ENCODE measurements at places on chromosomes 5 and 9.

DNA sequence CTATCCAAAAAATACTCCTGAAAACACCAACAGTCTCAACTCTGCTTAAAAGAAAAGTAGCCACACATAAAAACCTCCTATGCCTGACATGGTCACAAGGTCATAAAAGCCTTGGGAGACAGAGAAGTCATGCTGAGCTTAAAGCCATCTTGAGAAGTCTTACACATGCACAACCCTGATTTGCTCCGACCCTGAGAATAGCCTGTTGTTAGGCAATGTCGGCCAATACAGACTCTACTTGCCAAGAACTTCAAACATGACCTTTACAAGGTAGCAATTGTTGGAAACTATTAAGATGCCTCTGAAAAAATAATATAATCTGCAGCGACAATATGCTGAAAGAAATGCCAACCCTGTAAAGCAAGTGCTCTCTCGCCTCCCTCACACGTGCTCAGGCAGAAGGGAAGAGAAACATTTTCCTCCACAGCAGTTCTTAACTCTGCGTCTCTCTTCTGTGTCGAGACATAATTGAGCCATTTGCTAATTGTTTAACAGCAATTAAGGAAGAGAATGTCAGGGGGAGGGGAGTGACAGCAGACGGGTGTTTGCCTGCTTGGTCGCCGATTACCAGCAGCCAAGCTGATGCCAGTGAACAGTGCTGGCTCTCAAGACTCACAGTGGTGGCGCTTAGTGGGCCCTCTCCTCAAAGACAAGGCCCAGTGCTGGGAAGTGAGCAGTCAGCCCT lies 393.6 kb downstream of the SPOCK1 start:
- no peak for DNase-seq

DNA sequence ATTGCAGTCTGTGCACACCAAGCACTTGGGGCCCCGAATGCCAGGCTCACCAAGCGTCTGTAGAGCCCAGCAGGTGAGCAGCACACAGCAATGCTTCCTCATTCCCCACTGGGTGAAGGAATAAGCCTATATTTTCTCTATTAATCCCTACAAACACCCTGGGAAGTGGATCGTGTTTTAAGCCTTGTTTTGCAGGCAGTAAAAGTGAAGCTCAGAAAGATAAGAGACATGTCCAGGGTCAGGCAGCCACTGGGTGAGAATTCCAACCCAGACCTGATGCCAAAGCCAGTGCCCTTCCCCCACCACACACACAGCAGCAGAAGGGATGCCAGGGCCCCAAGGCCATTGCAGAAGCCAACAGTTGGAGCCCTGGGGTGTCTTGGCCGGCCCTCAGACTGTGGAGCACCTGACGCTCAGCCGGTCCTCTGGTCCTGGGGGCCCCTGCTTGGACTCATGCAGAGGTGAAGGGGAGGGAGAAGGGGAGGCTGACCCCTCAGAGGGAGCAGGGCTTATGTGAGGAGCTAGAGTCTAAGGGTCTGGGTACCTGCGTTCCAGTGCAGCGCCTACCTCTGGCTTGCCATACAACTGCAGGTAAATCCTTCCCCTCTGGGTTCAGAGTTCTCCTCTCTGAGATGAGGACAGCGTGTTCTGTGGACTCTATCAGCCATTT lies 26.3 kb upstream of the SYNPO start:
- DNase-seq, result no peak

DNA sequence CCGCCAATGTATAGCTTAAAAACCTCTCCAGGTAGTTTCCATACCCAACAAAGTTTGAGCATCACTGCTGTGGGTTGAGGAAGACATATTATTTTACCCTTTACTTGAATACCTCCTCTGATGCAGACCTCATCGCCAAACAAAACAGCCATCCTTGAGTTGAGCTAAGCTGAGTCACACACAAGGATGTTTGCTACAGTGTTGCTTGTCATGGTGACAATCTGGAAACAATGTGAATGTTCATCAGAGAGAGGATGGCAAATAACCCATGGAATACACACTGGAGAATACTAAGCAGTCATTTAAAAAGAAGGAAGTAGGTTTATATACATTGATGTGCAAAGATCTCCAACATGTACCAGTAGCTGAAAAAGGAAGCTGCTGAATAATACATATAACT lies 41.1 kb upstream of the TCF7 start:
- DNase-seq, result no peak

DNA sequence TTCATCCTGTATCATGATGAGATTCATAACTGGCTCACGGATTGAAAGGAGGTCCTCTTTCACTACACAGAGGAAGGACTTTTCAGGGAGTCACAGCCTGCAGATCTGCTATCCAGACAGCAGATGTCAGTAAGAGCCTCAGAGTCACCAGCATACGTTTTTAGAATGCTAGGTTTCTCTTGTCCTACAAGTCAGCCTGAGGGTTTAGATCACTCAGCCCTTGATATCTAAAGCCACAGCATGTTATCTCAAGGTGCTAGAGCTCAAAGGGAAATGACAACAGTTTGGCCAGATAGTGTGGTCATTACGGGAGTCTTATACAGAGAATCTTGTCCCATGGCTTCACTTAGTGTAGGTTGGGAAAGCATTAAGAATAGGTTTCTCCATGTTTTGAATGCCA lies 30.9 kb upstream of the SLC46A2 start:
- peak; percentile 36 for DNase-seq

DNA sequence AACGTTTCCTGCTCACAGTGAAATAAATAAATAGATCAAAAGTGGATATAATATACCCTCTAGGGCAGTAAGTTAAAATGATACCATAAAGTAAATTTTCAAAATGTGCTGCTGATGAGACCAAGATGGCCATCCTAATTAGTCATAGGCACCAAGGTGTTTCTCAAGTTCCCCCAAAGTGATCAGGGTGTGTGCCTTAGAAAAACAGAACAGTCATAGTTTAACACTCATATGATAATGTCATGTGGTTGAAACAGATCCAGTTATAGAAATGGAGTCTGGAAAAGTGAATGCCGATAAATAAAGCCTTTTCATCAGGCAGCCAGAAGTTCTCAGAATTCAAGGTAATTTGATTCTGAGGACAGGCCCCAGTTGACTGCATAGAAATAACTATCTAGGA lies 161.5 kb upstream of the CDKN2B start:
- DNase-seq, result no peak

GRCh38 chr9:93057703-93058354 lies 672 bp upstream of the SUSD3 start:
- no peak for DNase-seq

DNA sequence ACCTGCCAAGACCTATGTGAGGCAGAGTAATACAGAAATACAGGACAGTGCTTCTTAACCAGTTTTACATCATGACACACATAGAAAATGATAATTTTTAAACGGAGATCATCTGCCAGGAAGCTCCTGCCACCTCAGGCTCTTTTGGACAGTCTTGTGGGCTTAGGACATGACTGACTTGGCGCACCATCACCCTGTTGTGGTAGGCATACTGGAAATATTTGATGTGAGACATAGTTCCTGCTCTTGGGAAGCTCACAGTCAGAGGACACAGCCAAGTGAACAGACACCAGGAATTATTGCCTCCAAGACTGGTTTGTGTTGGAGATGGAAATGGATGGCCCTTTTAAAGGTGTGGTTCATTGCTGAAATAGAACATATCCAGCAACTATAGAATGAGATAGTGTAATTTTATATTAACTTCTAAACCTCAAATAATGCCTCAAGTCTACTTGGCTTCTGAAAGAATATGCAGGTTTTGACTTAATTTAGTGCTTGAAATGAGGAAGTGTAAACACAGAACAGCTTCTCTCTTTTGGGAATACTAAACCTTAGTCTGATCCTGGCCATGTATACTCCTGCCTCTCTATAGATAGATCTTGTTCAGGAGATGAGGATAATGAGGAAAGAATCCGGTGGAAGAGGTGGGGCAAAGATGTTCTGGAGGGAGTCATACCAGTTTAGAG lies 19.7 kb downstream of the CPEB4 start:
- no peak for DNase-seq

DNA sequence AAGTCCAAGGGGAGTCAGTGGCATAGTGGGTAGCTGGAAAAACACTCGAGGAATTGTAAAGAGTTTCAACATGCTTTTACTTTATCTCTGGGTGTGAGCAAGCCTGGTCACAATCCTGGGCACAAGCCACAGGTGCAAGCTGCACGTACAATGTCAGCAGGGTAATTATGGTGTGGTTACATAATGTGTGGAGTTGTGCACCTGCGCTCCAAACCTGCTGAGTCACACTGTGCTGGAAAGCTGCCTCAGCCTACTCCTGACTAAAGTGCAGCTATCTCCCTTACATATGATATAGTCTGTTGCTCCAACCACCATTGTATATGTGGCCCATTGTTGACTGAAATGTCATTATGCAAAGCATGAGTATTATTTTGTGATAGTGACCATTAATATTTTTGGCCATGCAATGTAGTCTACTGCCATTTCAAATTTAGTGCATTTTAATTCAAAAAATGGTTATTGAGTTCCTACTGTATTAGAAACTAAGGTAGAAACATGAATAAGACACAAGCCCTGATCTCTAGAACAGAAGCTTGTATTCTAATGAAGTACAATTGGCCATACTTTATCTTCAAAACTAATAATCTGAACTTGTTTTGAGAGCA lies 160.9 kb upstream of the SLC30A5 start:
- DNase-seq, result no peak

DNA sequence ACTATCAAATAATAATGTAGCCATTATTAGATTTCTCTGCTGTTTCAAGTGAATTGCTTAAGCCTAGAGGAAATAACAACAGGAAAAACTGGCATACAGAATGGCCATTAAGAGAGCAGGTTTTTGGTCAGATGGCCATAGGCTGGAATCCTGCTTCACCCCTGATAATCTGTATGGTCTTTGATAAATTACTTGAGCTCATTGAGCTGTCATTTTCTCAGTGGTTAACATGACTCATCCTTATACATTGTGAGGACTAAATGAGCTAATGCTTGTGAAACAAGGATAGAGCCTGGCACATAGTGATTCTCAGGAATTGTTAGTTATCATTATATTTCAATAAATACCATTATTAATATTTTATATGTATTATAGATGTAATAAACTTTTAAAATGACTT lies 516.5 kb downstream of the KIF4B start:
- peak; percentile 40 for DNase-seq

DNA sequence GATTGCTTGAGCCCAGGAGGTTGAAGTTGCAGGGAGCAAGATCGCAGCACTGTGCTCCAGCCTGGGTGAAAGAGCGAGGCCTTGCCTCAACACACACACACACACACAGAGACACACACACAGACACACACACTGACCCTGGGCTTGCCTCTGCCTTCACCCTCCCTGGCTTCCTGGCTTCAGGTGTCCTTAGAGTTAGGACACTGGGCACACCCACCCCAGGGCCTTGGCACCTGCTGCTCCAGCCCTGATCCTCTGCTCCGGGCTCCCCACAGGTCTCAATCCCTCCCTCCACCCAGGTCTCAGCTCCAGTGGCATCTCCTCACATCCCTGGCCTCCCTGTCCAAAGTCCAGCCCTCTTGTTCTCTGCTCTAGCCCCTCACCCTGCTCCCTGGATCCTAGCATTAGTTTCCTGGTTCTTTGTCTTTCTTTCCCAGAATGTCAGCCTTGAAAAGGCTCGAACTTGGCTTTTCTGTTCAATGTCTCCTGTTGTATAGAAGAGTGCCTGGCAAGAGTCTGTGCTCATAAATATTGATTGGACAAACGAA lies 212.9 kb downstream of the C9orf50 start:
- no peak for DNase-seq

DNA sequence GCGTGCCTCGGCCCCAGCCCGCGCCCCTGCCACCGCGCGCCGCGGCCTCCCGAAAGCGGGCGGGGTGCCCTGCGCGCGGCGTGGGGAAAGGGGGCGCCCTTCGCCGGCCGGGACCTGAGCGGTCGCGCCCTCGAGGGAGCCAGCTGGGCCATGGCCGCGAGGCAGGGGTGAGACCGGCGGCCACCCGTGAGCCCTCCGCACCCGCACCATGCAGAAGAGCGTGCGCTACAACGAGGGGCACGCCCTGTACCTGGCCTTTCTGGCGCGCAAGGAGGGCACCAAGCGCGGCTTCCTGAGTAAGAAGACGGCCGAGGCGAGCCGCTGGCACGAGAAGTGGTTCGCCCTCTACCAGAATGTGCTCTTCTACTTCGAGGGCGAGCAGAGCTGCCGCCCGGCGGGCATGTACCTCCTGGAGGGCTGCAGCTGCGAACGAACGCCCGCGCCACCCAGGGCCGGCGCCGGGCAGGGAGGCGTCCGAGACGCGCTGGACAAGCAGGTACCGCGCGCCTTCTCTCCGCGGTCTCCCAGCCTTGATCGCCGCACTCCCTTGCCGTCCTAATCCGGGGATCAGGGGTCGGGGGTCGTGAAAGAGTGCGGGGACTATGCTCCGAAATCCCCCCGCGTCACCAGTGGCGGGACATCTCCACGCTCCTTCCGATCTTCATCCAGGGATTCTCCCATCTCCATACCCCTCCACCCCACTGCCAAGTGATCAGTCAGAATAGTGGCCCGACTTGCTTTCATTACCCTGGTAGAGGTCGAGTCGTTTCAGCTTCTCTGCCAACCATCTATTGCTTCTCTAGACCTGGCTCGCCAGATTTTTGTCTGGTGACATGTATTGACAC lies 590 bp downstream of the RASGRF2 start:
- no peak for DNase-seq

- peak; percentile 39 for DNase-seq
Observed at GRCh38 chr5:143148771-143149170, 254.7 kb downstream of the NR3C1 start.

DNA sequence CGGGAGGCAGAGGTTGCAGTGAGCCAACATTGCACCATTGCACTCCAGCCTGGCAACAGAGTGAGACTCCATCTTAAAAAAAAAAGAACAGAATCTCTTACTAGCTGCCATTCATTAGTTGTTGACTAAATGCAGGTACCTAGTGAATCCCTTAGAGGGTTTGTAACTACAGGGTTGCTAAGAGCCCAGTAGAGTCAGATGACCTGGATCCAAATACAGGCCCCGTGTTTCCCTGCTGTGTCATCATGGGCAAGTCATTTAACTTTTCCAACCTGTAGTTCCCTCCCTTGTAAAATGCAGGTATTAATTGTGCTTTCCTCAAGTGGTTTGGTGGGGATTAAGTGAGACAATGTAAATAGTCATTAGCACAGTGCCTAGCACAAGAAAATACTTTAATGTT lies 32.8 kb downstream of the PLAC8L1 start:
- no peak for DNase-seq

DNA sequence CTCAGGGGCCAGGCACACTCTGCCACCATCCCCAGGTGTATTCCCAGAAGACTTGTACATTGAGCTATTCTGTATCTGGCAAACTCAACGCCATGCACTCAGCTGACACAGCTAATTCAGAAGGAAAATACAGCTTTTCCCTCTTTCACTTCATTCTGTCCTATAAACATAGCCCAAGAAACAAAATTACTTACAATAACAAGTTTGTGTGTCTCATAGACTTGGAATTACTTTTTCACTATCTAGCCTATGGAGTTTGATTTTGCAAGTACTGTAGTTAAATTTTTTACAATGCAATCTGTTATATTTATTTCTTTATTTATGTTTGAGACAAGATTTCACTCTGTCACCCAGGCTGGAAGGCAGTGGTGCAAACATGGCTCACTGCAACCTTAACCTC lies 125.1 kb upstream of the KLF9 start:
- DNase-seq, result no peak
